ENCODE measurements at places on chromosomes 16 and 17.

- no peak for DNase-seq
These were observed 313 bp upstream of the NSRP1 start for GRCh38 chr17:30116345-30116660.

DNA sequence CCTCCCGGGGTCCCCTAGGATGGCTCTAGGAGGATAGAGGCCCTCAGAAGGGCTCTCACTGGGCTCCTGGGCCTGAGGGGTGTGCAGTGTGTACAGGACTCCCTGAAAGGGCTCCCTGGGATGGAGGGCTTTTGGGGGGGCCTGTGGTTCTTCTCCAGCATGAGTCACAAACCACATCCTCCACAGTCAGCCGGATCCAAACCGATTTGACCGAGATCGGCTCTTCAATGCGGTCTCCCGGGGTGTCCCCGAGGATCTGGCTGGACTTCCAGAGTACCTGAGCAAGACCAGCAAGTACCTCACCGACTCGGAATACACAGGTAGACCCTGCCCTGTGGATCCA lies 4.5 kb downstream of the TRPV2 start:
- peak; percentile 18 for DNase-seq

DNA sequence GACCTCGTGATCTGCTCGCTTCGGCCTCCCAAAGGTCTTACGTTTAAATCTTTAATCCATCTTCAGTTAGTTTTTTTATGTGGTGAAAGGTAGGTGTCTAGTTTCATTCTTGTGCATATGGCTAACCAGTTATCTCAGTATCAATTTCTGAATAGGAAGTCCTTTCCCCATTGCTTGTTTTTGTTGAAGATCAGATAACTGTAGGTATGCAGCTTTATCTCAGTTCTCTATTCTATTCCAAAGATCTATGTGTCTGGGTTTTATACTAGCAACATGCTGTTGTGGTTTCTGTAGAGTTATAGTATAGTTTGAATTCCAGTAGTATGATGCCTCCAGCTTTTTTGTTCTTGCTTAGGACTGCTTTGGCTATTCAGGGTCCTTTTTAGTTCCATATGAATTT lies 65.2 kb downstream of the TNFRSF13B start:
- DNase-seq, result no peak

GRCh38 chr17:80818871-80819270 lies 172.8 kb upstream of the CHMP6 start:
- no peak for DNase-seq

GRCh38 chr16:15482068-15482747 lies 47.8 kb downstream of the BMERB1 start:
- DNase-seq, result no peak

DNA sequence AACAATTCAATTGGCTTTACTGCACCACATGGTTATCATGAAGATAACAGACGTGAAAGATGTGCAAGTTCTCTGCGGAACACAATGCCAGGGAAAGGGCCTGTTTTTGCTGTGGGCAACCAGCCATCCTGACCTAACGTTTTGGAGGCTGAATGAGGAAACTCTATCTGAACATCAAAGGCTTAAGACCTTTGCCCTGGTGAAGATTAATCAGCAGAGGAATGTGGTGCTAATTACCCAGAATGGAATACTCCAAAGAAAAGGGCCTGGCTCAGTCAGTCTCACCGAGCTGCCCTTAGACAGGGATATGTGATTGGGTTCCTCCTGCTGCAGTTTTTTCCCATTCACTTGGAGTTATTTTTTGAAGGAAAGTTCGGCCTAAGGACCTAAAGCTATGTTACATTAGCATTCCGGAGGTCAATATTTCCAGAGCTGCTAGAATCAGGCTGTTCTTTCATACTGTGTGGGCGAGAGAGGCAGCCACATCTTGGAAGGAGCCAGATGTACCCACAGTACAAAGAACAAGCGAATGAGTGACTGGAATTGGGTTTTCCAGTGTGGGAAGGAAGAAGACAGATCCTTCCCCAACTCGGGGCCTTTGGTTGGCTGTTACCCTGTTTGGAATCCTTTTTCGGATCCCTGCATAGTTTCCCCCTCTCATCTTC lies 15.5 kb downstream of the ASIC2 start:
- no peak for DNase-seq

DNA sequence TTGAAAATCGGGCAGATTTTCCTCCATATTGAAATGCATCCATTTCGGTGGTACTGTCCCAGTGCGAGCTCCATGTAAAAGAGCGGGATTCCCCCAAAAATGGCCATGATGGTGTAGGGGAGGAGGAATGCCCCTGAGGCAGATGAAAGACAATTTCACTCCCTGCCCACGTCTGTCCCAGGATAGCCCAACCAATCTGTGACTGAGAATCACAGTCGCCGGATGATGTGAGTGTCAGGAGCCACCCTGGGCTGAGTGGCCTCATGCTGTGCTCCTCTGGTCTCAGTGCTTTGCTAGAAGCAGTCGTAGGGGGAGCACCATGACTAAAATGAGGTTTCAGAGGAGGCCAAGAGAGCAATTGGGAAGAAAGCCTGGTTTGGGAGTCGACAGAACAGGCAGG lies 16.7 kb downstream of the SLC6A4 start:
- DNase-seq, result peak; percentile 67

DNA sequence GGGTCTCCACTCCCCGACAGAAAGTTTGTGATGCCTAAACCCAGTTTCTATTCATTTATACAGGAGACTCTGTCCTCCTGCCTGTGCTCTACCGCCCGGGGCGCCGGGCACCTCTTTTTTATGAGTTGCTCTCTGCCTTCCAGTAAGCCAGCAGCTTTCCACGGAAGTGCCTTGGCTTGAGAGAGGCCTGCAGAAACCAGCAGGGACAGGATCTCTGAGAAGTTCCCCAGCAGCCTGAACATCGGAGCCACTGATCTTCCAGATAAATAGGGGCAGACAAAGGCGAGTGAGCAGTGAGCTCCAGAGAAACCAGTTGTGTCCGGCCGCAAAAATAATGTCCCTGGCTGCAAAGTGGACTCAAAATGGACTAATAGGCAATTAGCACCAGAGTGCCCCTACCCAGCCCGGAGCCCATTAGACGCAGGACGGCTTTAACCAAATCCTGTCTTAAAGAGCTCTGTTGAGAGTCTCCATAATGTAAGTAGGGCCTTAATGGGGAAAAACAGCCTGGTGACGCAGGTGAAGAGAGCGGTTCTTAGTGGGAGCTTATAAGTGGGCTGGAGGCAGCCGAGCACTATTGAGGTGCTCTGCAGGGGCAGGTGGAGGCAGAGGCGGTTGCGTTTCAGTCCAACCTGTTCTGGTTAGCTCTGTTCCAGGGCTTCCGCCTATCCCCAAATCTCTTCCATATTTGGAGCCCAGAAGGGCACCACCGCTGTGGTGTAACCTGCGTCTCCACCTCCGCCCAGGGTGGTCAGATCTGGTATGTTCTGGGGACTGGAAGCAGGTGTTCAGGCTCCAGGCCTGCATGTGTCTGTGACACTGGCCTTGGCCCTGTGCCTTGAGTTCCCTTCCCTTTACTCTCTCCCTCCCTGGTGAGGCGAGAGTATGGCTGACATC lies 74.1 kb downstream of the NT5M start:
- DNase-seq, result no peak

DNA sequence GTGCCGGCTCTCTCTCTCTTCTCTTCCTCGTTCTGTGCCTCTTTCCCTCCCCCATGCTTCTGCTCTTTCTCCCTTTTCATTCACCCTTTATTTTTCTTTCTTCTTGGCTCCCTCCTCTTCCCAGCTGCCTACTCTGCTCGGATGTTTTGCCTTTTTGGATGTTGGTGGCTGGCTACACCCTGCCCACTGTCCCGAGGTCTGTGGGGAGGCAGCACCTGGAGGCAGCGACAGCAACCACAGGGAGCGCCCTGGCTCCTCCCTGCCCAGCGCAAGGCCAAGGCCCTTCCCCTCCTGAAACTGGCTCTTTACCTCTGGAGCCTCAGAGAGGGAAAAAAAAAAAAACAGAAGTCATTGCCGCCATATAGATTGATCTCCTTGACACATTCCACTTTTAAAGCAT lies 20.0 kb downstream of the CLUAP1 start:
- DNase-seq, result no peak

GRCh38 chr17:1829216-1829591 lies 498 bp downstream of the SMYD4 start:
- no peak for DNase-seq

DNA sequence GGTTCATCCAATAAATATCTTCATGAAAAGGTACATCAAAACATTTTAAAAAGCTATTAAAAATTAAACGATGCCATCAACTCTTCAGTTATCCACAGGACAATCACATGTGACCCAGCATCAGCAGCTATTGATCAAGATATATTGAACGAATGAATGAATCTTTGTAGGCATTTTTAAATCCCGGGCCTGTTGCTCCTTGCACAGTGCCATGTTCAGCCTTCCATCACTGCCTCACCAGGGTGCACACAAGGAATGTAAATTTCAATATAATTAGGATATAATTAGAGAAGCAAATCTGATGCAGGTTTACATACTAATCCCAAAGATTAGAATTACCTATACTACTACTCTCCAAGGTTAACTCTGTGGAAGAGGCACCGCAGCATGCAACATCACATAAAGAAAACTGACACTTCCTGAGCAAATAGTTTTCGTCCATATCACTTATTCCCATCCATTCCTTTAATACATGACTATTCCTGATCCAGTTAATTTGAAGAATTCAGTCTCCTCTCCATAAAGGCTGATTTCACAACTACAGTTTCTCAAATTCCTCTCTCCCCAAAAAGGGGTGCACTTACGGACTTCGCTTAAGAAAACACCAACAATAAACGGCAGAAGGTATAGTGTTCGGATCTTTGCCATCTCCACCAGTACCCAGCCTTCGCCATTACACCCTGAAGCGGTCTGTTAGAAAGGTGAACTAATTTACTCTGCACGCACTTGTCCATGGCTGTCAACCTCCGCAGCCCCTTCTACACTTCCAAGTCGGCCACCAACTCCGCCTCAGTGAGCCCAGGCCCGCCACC lies 938 bp downstream of the NCOR1 start:
- DNase-seq, result peak; percentile 56

Measured in GM13977 (cell line).